ENCODE measurements at places on chromosomes 6 and 20.

DNA sequence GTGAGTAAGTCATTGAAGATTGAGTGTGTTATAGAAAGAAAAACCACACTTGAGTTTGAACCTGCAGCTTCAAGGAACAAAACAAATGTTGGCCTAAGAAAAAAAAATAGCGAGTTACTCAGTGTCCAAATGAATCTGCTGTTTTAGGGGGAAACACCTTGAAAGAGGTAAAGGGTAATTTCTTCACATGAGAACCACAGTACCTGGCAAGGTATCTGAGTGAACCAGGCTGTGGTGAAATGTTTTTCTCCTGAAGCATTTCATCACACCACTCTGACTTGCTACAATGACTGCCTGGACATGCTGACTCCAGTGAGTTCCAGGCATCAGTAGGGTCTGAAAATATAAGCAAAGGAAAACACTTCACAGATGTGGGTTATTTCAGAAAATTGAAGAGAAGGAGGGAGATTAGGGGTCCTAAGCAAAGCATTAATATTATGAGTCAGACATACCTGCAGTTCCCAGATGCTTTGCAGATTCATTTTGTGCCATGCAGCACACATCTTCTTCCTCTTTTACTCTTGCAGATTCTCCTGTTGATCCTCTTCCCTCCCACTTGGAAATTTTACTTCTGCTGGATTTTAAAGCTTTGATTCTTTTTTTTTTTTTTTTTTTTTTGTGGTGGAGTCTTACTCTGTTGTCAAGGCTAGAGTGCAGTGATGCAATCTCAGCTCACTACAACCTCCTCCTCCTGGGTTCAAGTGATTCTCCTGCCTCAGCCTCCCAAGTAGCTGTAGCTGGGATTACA lies 206.2 kb upstream of the SGK1 start:
- no peaks in the 10 kb centered on the region for H3K36me3 ChIP-seq
- no peak overlapping the region for H3K4me3 ChIP-seq
- no peaks in the 10 kb centered on the region for H3K27me3 ChIP-seq
- peaks cover 28% of the 10 kb centered on the region for H3K4me1 ChIP-seq

- H3K27me3 ChIP-seq: no peaks in the 10 kb centered on the region
- no peak overlapping the region for H3K27ac ChIP-seq
- no peaks in the 10 kb centered on the region for H3K36me3 ChIP-seq
- no peak for DNase-seq
- H3K4me1 ChIP-seq: peaks cover 8% of the 10 kb centered on the region
Observed at GRCh38 chr6:36793296-36793912, 45.8 kb downstream of the CPNE5 start.

DNA sequence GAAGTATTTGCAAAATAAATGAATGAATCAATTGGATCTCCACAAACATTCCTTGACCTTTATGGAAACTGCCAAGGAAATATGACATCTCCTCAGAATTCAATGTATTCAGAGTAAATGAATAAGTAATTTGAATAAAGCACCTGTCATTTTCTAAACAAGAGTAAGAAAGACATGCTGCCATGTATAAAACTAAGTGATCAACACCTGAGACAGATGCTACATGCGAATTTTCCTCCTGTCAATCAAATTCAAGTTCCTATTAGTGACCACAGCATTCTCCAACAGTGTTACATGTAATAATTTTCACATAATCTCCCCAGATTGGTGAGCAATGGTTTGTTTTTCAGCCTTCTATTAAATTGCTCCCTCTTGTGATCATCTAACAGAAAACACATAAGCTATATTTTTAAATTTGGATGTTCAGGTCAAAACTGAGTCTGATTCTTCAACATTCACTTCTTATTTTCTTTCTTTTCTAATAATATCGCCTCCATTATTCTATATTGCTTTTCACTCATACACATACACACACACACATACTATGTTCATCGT lies 163.2 kb upstream of the RNF217 start:
- no peak overlapping the region for H3K27ac ChIP-seq
- H3K36me3 ChIP-seq: no peaks in the 10 kb centered on the region
- DNase-seq: no peak
- H3K27me3 ChIP-seq: no peaks in the 10 kb centered on the region
- no peak overlapping the region for H3K4me3 ChIP-seq

DNA sequence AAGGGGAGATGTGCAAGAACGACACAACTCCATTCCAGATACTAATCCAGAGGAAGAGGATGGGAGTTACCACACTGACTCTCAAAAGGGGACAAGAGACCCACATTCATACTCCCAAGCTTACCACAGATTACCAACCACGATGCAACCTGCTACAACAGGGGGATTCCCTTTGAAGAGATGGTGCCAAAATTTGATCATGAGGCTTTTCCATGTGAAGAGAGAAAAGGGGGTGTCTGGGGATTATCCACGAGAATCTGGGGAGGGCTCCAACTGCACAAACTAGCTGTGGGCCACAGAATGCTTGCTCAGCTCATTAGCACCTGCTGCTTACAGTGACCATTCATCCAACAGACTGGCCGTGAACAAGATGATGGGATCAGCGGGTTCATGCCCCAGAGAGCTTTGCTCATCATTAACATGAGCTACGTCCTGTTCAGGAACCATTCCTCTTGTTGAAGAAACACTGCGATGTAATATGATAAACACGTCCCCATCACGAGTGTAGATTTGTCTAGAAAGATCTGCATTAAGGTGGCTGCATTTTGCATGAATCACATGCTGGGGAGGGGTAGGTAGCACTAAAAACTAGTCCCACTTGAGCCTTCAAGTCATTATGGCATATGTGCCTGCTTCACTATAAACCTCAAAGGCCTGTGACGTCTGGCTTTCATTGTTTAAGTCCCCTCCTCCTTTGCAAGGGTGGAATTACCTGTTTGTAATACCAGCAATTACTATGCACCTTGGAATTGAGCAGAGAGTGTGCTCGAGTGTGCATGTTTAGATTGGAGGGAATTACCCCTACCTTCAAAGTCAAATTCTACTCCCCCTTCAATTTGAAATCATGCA lies 4.0 kb downstream of the PLAGL2 start:
- no peak overlapping the region for H3K4me3 ChIP-seq
- H3K27ac ChIP-seq: peak overlapping the region; percentile 97
- DNase-seq: no peak
- H3K27me3 ChIP-seq: no peaks in the 10 kb centered on the region
- peaks cover 70% of the 10 kb centered on the region for H3K4me1 ChIP-seq

GRCh38 chr6:150813319-150813992 lies 52.0 kb upstream of the MTHFD1L start:
- H3K36me3 ChIP-seq: no peaks in the 10 kb centered on the region
- H3K27ac ChIP-seq: peak overlapping the region; percentile 61
- no peak for DNase-seq
- H3K4me3 ChIP-seq: no peak overlapping the region
- no peaks in the 10 kb centered on the region for H3K4me1 ChIP-seq

DNA sequence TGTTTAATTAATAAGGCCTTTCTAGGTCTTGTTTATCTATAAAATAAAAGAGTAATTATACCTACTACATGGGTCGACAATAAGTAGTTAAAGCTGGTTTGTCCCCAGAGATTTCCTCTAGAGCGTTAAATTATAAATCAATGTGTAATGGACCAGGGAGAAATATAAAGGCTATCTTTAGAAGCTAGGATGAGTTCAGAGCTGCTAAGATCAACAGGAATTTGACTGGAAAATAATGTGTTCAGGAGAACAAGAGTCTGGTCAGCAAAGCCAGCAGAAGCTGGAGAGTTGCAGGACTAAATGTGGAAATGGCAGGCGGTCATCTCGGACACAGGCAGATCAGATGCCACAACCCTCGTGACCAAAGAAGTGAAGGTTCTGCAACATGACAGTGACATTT lies 428.8 kb downstream of the EPM2A start:
- H3K4me3 ChIP-seq: no peak overlapping the region
- H3K36me3 ChIP-seq: no peaks in the 10 kb centered on the region
- no peaks in the 10 kb centered on the region for H3K27me3 ChIP-seq
- no peak for DNase-seq
- H3K27ac ChIP-seq: no peak overlapping the region

DNA sequence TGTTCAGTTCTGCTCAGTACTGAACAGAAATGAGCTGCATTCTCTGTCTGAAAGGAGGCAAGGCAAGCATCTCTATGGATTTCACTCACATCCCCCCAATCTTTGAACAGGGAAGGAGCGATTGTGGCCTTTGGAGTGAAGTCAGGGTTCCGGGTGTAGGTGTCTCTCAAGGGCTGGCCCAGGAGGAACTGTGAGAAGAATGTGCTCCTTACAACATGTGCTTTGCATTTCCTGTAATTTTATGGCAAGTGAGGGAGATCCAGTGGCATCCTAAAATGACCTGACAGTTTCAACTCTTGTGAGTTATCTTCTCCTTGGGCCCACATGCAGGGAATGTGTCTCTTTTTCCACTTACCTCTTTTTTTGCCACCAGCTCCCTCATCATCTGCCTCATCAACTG lies 63.0 kb upstream of the RIN2 start:
- no peak overlapping the region for H3K4me3 ChIP-seq
- H3K27me3 ChIP-seq: no peaks in the 10 kb centered on the region
- H3K4me1 ChIP-seq: peaks cover 11% of the 10 kb centered on the region

GRCh38 chr20:13419477-13419876 lies 198.4 kb downstream of the ISM1 start:
- H3K36me3 ChIP-seq: no peaks in the 10 kb centered on the region
- H3K4me1 ChIP-seq: no peaks in the 10 kb centered on the region
- no peak for DNase-seq
- no peak overlapping the region for H3K4me3 ChIP-seq
- no peak overlapping the region for H3K27ac ChIP-seq

- no peaks in the 10 kb centered on the region for H3K36me3 ChIP-seq
- no peaks in the 10 kb centered on the region for H3K27me3 ChIP-seq
- H3K4me3 ChIP-seq: no peak overlapping the region
- H3K27ac ChIP-seq: no peak overlapping the region
- no peak for DNase-seq
Observed at GRCh38 chr20:46801003-46801702, 91.7 kb downstream of the SLC2A10 start.

DNA sequence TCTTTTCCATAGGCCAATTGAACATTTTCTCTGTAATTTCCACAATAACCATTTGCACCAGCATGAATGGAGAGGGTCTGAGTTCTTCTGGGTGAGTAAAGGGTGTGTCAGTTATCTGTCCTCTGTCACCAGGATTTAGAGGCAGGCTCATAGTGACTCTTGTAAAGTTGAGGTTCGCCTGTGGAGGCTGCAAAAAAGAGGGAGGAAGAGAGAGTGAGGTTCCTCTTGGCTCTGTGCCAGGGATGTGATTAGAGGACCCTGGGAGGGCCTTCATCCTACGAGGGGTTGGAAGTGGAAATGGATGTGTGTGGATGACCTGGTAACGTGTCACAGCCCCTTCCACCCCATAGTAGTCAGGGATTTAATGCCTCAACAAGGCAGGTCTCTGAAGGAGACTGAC lies 242.0 kb downstream of the ESR1 start:
- H3K27ac ChIP-seq: no peak overlapping the region
- H3K4me3 ChIP-seq: no peak overlapping the region
- no peaks in the 10 kb centered on the region for H3K4me1 ChIP-seq
- no peak for DNase-seq

DNA sequence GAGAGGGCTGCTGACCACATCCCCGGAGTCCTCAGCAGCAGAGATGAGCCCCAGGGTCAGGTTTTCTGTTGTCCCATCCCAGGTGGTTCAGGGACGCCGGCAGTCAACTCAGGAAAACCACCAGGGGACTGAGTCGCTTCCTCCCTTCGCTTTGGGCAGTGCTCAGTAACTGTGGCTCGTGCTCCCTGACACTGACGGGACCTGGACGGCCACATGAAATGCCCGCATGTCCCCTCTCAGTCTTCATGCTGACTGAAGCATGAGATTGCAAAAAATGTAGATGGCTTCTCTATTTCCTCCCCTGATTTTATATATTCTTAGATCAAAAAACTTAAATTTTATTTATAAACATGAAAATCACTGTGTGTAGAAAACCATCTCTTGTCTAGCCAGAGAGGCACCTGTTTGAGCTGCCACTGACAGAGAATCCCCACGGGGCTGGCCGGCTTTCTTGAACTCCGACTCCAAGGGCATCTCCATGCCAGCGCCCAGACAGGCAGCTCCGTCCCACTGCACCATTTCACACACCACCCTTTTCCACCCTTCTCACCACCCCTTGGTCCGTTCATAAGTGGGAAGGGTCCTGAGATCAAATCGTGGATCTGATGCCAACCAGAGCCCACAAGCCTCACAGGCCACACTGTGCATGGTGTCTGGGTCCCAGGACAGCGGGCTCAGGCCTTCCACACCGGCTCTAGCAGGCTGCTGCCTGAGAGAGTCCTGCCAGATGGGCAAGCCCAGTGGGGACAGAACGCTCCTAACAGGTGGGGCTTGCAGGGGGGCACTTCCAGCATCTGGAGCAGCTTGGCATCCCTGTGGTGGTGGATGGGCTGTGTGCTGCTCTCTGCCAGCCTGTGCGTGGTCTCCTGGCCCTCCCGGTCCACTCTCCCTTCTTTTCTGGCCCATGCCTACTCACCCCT lies 98.2 kb downstream of the SMOC2 start:
- peak overlapping the region; percentile 85 for H3K27ac ChIP-seq
- H3K36me3 ChIP-seq: no peaks in the 10 kb centered on the region
- no peaks in the 10 kb centered on the region for H3K27me3 ChIP-seq
- no peak for DNase-seq
- no peak overlapping the region for H3K4me3 ChIP-seq
- peaks cover 36% of the 10 kb centered on the region for H3K4me1 ChIP-seq

- peaks cover 36% of the 10 kb centered on the region for H3K27me3 ChIP-seq
- no peak overlapping the region for H3K27ac ChIP-seq
- H3K36me3 ChIP-seq: no peaks in the 10 kb centered on the region
- H3K4me1 ChIP-seq: no peaks in the 10 kb centered on the region
- no peak for DNase-seq
Observed at GRCh38 chr20:58719971-58720371, 27.4 kb downstream of the NPEPL1 start.

Measured in esophagus squamous epithelium (tissue), 5 donors.